Dorsolateral prefrontal cortex (tissue), 122 donors: ENCODE measurements at places on chromosomes 5 and 9.

- DNase-seq, result no peak
Measured at GRCh38 chr5:113263545-113263944, 171.2 kb downstream of the TSSK1B start.

DNA sequence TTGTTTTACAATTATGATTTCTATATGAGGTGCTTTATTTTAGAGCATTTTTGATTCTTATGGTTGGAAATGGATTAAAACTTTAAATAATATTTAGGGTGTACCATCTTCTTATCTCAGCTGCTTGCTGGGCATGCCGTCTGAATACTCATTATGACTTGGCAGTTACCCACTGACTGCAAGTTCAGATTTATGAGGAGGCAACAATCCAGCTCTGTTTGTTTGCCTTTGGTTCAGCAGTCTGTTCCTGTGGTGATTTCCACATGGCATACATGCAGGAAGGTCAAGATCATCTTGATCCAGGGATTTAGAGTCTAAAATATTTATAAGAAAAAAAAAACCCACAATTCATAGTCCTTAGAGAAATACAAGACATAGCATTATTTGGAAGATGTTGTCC, 1254.5 kb upstream of the NUDT12 start:
- no peak for DNase-seq

GRCh38 chr5:119468286-119468685, 16.0 kb downstream of the HSD17B4 start:
- no peak for DNase-seq

DNA sequence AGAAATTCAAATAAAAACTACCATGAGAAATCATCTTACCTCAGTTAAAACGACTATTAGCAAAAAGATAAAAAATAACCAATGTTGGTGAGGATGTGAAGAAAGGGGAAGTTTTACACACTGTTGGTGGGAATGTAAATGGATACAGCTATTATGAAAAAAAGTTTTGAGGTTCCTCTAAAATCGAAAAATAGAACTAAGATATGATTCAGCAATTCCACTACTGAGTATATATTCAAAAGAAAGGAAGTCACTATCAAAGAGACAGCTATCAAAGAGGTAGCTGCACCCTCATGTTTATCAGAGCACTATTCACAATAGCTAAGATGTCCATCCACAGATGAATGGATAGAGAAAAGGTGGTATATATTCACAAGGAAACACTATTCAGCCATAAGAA, 1888.4 kb downstream of the MAT2B start:
- DNase-seq, result no peak

DNA sequence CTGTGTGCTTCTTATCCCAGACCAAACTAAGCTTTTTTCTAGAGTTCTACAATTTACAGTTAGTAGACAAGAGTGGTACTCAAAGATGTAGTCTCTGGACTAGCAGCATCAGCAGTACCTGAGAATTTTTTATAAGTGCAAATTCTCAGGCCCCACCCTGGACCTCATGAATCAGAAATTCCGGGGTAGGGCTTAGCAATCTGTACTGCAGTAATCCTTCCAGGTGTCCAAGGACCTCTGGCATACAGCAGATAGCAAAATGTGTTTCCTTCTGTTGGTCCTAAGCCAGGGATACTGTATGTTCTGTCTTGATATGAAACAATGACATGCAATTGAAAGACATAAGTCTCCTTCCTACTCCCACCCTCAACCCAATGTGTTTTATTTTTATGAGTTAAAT, 194.3 kb downstream of the MSX2 start:
- no peak for DNase-seq

- DNase-seq, result no peak
Measured at GRCh38 chr5:98763001-98763630, 10.3 kb upstream of the RGMB start.

- DNase-seq, result no peak
Measured at GRCh38 chr5:164020116-164020515, 514.7 kb downstream of the MAT2B start.
